BJ (cell line): ENCODE measurements at places on chromosomes 5 and 9. TPM values are rescaled to one million over a fixed set of nuclear protein-coding genes. Genes with fewer than 3 reads are reported as not detected.

- DNase-seq, result no peak
Observed at GRCh38 chr9:1267141-1267570, 217.0 kb downstream of the DMRT2 start.

GRCh38 chr5:169006842-169007790 is 293.8 kb downstream of the SLIT3 start:
- DNase-seq, result no peak

DNA sequence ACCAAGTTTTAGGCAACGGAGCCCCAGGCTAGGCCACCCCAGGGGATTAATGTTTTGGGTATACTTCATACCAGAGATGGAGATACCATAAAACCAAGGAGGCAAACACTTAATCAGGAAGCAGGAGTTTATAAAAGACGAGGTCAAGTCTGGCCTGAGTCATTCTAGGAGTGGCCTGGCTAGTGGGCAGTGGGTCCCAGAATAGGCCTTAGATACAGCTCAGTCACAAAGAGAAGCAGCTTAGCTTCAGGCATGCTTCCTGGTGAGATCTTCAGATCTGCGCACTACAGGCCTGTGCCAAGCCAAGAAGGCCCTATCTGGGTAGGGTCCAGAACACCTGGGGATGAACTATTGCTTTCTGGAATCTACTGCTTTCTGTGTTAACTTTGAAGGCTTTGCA is 20.6 kb upstream of the NR5A1 start:
- peak; percentile 4 for DNase-seq

GRCh38 chr5:14724633-14725032 is 60.1 kb downstream of the OTULIN start:
- no peak for DNase-seq

DNA sequence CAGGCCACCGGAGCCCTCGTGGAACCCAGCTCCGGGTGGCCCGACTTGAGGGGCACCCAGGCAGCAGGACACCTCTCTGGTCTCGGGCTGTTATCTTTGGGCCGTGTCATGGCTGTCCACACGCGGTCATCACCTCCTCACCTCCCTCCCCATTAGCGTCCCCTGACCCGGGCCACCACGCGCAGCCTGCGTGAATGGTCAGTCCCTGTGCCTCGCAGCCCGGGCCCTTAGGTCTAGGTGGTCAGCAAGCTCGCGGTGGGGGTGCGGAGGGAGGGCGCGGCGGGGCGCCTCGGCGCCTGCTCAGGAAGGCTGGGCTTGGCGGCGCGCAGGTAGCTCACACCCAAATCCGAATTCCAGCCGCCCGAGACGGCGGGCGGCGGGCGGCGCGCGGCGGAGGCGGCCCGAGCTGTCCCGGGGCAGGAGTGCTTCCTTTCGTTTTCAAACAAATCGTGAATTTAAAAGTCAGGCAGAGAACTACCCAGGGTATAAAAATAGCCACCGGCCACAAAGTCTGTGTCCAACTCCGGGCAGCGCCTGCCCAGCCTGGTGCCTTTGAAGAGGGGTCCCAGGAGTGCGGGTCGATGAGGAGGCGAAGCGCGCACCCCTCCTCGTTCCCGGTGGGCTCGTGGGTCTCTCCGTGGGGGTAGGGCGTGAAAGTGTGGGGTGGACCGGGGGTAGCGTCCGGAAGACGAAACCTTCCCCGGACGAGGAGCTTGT is 1.0 kb upstream of the RXRA start:
- DNase-seq, result no peak

The LCP2 gene
- polyA plus RNA-seq, result not detected in 2 replicates

- no peak for DNase-seq
Observed at GRCh38 chr9:128722380-128723351, 1.3 kb downstream of the ZDHHC12 start.

DNA sequence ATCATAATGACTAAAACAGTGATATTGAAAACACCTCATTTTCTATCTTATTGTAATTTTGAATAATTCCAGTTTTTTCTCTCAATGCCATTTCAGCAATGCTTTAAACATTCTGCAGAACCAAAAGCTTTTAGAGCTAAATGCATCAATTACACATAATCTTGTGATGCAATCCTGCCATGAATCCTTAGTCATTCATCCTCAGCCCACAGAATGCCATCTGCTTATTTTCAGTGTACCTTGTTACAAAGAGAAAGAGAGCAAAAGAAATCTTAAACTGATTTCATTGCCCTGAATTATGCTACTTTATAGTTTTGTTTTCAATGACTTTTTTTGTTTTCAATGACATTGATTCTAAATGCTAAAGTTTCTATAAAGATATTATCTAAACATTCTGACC is 1234.8 kb upstream of the C9orf72 start:
- DNase-seq, result no peak

DNA sequence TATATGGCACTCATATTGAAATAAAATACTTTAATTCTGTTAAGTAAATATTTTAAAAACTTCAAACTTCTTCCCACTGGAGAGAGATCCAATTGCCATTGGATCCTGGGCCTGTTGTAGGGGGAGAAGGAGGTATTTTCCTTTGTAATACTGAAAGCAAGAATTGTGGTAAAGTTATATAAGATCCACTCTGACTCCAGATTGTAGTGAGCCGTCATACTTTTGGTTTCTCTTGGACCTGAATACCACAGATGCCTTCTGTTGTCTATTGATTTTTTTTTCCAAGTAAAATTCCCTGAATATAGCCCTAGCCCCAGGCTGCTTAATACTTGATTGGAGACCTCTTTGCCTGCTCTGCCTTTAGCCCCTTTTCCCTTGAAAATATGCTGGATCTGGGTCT is 86.9 kb downstream of the ATG10 start:
- DNase-seq, result no peak

- peak; percentile 26 for DNase-seq
Observed at GRCh38 chr9:131839281-131840084, 99.6 kb upstream of the RAPGEF1 start.

The EQTN gene
- polyA plus RNA-seq, result not detected in 2 replicates

The CDX1 gene
- 0.39 and 0.97 TPM in 2 replicates for polyA plus RNA-seq
